ENCODE measurements at places on chromosomes 4 and X. TPM values are rescaled to one million over a fixed set of nuclear protein-coding genes. Genes with fewer than 3 reads are reported as not detected.

GRCh38 chr4:183571350-183571941, 66.6 kb downstream of the ING2 start:
- H3K27ac ChIP-seq, result no peak overlapping the region
- no peaks in the 10 kb centered on the region for H3K36me3 ChIP-seq
- DNase-seq, result no peak
- H3K4me1 ChIP-seq, result peaks cover 2% of the 10 kb centered on the region

DNA sequence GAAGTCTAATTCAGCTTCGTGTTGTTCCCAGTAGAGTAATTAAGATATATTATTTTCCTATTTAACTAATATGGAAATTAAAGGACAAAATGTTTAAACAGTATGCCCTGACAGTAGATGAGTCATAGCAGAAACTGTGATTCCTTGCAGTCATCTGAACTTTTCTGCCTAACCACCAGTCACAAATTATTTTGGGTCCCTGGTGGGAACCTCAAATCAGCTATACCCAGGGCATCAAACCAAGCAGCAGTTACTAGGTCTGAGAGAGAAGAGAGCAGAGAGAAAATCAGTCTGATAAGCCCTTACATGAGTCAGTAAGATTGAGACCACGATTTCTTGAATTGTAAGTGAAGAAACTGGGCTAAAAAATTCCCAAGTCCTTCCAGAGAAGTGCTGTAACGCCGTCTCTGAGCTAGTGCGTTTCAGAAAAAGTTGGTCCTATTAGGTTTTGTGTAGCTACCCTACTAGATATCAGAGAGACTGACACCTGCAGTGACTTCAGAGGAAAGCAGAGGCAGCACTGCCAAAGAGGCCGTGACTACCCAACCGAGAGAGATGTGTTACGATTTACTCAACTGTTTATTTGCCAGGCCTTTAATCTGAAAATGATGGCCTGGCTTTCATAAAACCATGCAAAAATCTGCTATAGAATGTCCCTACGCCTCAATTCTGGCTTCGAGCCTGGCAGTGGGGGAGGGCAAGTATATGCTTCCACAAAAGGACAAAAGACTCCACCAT, 21.7 kb upstream of the GPM6A start:
- H3K27me3 ChIP-seq, result no peaks in the 10 kb centered on the region
- H3K36me3 ChIP-seq, result no peaks in the 10 kb centered on the region
- H3K27ac ChIP-seq, result no peak overlapping the region
- DNase-seq, result no peak
- no peak overlapping the region for H3K4me3 ChIP-seq
- H3K4me1 ChIP-seq, result no peaks in the 10 kb centered on the region

DNA sequence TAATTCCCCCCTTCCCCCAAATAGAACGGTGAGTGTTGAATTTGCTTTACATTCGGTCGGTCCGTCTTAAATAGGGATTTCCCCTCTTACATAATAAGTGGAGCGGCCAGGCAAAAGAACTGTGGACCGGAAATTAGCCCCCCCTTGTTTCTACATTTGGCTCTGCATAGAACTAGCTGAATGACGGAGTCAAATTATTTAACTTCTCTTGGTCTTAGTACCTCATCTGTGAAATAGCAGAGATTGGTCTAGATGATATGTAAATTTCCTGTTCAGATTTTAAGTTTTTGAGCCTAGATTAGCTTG, 1.3 kb downstream of the SPATA18 start:
- H3K4me1 ChIP-seq, result peaks cover 19% of the 10 kb centered on the region
- no peaks in the 10 kb centered on the region for H3K36me3 ChIP-seq

TMEM271 gene
- 3.3 TPM for total RNA-seq

DNA sequence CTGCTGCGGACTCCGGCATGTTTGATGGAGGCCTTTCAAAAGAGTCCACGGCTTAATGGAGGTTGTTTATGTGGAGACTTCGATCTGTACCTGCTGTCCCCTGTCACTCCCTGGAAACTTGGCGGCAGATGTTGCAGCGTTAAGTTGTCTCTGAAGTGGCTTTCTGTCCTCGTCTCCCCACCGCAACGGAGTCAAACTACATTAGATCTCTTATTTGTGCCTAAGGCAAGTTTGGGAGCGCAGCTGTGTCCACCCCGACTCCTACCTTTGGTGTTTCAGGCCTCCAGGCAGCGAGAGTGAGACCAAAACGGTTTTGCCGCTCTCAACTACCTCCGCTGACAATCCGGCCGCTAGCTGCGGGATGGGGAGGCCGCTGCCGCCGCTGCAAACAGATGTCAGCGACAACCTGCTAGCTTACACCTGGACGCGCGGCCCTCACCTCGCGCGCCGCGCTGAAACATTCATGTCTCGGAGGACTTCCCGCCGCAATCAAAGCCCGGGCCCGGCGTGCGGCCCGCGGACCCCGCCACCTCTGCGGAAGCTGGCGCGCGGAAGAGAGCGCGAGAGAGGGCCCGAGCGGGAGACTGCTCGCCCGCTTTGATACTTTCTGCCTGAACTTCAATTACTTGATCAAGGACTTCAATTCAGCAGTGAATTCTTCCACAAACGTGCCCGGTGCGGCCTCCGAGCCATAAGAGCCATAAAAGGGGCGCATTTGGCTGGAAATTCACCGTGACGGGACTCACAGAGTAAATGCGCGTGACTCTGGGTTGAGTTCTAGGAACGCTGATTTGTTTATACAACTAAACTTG, 108.4 kb downstream of the ANTXR2 start:
- peak overlapping the region; percentile 17 for H3K4me3 ChIP-seq
- no peaks in the 10 kb centered on the region for H3K27me3 ChIP-seq
- DNase-seq, result no peak
- no peak overlapping the region for H3K27ac ChIP-seq
- H3K36me3 ChIP-seq, result peaks cover 8% of the 10 kb centered on the region

- no peak for DNase-seq
- no peak overlapping the region for H3K4me3 ChIP-seq
- H3K27me3 ChIP-seq, result no peaks in the 10 kb centered on the region
Observed at GRCh38 chrX:85930099-85930498, 117.3 kb downstream of the CHM start.

FAM184B gene
- 0.25 TPM for total RNA-seq

GRCh38 chr4:55635282-55635681, 816 bp downstream of the NMU start:
- no peak for DNase-seq
- no peak overlapping the region for H3K27ac ChIP-seq
- H3K36me3 ChIP-seq, result no peaks in the 10 kb centered on the region
- peak overlapping the region; percentile 62 for H3K4me3 ChIP-seq
- peaks cover 12% of the 10 kb centered on the region for H3K27me3 ChIP-seq
